NB4 (cell line): ENCODE measurements at places on chromosomes 7 and 10.

GRCh38 chr10:14247377-14248116 is 83.2 kb downstream of the FRMD4A start:
- no peak for DNase-seq

GRCh38 chr10:45463244-45464116 is 89.5 kb downstream of the ALOX5 start:
- peak; percentile 18 for DNase-seq

DNA sequence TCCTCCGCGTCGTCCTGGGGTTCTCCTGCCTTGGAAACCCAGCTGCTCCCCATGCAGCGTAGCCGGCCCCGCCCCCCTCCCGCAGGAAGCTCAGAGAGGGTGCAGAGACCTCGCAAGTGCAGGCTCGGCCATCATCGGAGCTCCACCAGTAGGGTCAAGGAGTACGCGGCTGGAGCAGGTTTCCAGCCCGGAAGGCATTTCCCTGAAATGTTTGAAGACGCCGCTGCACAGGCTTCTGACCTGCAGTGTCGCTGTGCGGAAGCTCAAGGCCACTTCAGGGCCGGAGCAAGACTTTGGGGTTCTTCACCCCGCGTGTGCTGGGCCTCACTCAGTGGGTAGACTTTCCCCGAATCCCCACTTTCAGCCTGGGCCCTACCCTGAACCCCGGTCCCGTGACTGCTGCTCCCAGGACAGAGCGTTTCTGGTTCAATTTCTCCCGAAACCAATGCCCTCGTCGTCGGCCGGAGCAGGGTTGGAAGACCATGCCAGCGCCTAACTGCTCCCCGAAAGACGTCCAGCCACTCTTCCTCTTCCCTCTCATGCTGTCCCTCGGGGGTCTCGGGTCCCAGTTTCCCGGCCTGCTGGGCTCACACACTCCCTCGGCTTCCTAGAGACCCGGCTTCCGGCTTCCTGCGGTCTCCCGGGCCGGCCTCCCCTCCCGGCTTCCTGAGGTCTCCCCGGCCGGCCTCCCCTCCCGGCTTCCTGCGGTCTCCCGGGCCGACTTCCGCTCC is 52.1 kb downstream of the INSIG1 start:
- no peak for DNase-seq

- no peak for DNase-seq
Measured at GRCh38 chr10:126262233-126262838, 125.9 kb downstream of the ADAM12 start.

DNA sequence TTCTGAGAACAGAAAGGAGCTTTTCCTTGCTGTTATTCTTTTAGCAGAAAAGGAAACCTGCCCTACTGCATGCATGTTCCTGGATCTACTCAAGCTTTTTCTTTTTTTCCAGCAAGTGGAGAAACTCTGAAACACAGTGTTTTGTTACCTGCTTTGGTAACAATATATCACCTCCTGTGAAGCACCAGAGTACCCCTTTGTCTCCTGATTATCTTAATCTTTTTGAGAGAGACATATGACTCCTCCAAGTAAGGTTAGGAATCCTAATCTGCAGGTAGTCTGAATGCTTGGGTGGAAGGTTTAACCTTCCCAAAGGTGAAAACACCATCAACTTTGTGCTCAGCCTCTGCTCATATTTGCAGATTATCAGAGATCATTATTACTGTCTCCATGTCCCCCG is 93.1 kb downstream of the MAPK8 start:
- no peak for DNase-seq

DNA sequence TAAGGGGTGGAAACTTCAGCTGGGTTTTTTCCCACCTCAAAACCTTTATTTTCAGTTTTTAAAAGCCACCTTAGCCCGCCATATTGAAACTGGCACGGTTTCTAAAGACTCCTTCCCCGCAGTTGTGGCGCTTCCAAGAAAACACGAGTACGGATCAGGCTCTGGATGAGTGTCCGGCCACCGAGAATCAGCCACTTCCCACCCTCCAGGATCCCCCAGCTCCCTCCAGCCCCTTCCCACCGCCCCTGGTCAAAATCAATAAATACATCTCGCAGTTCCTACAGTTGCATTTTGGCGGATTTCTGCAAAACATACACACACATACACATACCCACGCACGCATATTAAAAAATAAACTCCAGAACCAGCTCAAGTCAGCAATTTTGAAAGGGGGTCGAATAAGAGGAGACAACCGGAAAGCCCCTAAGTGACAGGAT is 1.1 kb downstream of the SFMBT2 start:
- peak; percentile 25 for DNase-seq

GRCh38 chr10:98041352-98042043 is 11.1 kb upstream of the CRTAC1 start:
- DNase-seq, result peak; percentile 71

DNA sequence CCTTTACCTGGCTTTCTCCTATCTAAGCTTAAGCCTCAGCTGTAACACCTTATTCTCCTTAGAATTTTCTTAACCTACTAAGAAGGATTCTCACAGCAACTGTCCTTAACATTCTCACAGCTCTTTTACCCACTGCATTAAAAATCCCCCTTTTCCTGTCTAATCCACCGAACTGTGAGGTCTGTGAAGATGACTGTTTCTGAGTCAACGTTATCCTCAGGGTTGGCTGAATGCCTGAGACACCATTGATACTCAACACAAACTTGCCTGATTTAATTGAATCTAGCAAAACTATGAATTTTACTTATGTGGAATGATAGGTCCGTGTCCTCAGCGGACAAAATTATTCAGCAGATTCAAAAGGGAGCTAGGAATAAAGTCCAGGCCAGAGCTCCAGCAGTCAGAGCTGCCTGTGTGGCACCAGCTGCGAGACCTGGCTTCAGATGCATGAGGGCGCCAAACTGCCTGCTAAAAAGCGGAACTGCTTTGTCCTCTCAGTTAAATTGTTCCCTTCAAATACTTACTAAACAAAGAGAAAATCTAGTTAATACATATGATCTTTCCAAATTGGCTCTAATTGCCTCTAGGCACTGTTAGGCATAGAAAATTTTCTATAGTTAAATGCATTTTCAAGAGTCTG is 33.4 kb upstream of the VWDE start:
- DNase-seq, result peak; percentile 64

GRCh38 chr10:31033147-31033546 is 1.5 kb upstream of the ZNF438 start:
- DNase-seq, result peak; percentile 49

- no peak for DNase-seq
Measured at GRCh38 chr7:101936611-101937231, 119.3 kb downstream of the CUX1 start.

DNA sequence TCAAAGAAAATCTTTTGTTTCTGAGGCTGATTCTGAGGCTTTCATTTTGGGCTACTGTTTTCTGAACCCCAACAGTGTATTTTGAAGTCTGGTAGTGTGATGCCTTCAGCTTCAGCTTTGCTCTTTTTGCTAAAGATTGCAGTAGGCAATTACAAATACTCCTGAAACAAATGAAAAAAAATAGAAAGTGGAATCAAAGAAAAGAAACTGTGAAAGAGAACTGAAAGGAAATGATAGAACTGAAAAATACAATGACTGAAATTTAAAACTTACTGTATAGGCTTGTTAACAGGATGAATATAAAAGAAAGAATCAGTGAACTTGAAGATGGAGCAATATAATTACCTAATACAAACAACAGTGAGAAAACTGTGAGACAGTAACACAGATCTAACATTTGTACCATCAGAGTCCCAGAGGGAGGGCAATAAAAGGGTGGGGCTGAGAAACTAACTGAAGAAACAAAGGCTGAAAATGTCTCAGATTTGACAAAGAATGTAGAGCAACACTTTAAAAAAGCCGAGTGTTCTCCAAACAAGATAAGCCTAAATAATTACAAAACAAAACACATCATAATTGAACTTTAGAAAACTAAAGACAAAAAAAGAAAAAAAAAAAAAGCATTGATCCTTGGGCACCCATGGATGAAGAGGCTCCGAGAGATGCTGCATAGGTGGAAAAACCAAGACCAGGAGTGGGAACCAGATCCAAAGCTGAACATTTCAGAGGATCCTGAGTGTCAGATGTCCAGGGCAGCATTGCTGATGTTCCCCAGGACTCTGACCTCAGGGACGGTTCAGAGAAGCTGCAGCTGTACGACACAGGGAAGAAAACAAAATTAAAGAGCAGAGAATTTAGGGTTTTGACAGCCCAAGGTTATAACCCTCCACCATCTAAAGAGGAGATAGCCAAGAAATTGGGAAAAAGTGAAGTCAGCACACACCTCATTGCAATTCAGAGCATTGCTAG is 223.2 kb upstream of the IGFBP3 start:
- DNase-seq, result no peak

DNA sequence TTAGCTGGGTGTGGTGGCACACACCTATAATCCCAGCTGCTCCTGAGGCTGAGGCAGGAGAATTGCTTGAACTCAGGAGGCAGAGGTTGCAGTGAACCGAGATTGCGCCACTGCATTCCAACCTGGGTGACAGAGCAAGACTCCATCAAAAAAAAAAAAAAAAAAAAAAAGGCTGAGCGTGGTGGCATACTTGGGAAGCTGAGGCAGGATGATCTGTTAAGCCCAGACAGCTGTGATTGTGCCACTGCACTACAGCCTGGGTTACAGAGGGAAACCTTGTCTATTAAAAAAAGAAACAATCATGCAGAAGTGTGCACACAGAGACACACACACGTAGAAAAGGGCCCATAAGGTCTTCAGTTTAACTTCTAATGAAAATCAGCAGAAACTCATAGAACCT is 150.6 kb downstream of the TPST1 start:
- DNase-seq, result no peak
